ENCODE measurements at places on chromosomes 3 and 15.

DNA sequence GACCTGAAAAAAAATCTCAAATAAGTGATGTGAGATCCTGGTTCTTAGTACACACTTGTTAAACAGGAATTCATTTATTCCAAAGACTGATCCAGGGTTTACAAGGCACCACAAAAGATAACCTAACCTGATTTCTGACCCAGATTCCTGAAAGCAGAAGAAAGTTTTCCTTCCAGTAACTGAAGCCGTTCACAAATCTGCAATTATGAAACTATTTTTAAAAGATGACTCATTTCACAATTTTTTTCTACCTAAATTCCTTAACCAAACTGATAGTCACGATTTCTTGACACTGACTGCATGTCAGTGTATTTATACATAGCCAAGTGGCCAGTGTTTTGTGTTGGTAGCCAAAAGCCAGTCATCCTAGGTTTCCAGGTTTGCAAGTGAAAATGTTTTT lies 17.1 kb downstream of the SLC9A9 start:
- DNase-seq, result peak; percentile 47

DNA sequence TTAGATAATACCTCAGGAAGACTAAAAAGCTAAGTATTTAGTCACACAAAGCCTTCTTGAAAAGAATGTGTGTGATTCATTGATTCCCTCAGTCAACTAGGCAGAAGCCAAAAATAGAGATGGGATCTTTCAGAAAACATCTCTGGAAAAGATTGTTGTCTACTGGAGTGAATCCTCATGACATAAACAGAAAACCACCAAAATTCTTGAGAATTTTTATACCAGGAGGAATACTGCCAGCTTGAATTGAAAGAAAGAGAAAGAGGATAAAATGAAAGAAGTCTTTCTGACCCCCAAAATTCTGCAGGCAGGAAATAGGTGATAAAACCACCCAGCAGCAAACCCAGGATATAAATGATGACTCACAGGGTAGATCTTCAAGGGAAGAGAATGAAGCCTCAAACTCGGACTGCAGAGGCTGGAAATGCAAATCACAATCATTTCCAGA lies 363.1 kb upstream of the PLSCR5 start:
- DNase-seq, result peak; percentile 97

DNA sequence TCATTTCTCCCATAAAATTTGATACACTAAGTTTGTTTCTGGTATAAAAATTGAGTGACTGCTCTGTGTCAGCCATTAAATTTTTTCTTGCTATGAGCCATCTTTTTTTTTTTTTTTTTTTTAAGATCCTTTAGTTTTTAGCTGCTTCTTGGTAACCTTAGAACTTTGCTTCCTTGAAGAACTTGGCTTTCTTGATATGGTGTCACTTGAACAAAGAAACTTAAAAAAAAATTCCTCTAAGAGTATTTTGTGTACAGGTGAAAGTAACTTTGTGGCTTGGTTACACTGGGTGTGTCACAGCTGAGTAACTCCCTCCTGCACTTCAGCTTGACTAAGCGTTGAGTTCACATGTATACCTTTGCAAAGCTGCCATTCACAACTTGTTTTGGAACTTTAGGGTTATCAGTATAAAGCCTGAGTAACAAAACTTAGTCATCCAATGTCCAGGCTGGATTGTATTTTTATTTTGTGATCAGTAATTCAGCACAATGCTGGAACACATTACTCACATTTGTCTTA lies 6.5 kb downstream of the CHD2 start:
- no peak for DNase-seq

DNA sequence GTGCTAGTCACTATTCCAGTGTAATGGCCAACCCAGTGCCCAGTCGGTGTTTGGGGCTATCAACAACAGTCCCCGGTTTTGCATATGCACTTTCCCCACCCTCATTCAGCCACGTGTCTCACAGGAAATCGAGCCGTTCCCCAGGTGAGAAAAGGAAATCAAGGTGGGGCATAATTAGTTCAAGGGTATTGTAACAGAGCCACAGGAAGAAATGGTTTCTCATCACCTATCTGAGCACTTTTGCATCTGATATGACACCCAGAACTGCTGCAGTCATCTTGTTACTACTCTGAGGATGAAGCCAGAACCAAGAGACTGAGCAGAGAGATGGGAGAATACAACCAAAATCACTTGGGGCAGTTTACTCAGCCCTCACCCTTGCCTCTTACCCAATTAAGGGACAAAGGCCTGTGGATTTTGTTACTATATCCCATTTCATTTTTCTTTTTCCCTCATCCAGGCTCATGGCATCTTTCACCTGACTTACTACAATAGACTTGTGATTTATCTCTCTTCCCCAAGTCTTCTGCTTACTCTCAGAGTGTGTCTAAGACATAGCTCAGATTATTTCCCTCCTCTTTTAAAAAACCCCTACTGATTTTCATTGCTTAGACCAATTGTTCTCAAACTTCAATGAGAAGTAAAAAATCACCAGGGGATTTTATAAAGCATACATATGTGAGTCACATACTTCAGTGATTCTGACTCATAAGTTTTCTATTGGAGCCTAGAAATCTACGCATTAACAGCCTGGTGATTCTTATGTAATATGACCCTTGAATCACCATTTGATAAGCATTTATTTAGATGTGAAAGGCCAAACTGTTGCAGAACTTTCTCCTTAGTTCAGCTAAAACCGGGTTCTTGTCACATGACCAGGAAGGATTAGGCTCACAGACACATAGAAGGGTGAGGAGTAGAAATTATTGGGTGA lies 40.5 kb downstream of the TRAT1 start:
- peak; percentile 58 for DNase-seq

DNA sequence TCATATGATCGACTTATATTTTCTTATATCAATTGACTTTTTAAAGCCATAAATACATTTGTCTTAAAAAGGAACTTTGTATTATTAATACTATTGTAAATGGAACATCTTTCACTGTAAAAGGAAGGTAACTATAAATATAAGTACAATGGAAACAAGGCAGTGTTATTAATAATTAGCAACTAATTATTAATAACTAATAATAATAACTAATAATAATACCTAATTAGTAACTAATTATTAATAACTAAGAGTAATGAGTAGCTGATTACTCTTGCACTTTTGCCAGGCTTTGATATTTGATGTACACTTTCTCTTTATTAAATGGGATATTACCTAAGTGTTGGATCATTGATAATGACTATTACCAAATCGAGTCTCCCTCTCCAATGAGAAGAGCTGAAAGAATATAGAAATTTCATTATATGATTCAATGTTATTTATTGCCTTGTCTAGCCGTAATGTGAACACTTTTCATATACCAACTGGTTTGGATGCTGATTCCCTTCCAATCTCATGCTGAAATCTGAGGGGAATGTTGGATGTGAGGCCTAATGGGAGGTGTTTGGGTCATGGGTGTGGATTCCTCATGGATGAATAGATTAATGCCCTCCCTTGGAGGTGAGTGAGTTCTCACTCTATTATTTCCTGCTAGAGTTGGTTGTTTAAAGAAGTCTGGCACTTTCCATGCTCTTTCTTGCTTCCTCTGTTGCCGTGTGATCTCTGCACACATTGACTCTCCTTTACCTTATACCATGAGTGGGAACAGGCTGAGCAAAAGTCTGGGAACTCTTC lies 202.1 kb upstream of the ZBTB20 start:
- DNase-seq, result no peak
